NT2/D1 (cell line): ENCODE measurements at places on chromosomes 2 and 18.

- no peak for DNase-seq
Observed at GRCh38 chr2:240936106-240936505, 30.0 kb downstream of the CROCC2 start.

- no peak for DNase-seq
Observed at GRCh38 chr2:3486047-3487027, 33.0 kb downstream of the ADI1 start.

DNA sequence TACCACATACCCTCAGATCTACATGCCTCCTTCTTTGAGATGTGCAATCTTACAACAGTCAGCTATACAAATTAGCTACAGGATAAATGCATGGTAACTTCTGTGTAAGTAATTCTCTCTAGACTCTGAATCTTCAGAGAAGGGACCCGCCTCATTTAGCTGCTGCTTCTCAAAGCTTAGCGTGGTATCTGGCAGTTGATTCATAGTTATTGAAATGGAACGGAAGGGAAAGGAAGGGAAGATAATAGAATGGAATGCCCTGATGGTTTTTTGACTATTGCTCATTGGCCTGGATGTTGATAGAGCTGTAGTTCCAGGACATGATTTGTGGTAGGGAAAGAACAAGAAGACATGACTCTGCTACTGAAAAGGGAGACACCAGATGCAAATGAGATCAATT lies 498.1 kb upstream of the CRIM1 start:
- no peak for DNase-seq

- DNase-seq = no peak
Observed at GRCh38 chr2:240089306-240089705, 36.0 kb upstream of the OR6B3 start.

- DNase-seq = no peak
Observed at GRCh38 chr2:111121028-111121827, 514 bp downstream of the BCL2L11 start.

DNA sequence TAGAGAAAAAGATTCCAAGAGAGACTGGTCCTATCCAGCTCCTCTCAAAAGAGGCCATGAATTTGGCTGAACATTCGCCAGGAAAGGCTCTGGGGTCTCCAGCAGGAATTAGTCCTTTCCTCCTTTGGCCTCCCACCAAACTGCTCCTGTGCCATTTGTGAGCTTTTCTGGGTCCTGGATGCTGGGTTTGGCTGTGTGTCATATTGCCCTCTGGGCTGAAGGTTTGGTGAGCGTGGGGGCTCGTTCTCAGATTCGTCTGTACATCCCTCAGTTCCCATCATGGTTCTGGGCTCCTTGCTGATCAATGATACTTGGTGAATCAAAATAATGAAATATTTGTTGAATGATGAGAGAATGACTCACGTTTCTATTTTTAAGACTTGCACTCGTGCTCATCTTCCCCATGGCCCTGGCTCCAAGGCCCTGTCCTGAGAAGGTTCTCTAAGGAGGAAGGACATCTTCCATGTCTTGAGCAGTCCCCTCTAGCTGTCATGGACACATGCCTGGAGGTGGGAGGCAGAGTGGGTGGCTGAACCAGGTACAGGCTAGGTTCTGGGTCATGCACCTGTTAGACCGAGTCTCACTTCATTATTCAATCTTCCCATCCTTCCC lies 47.8 kb upstream of the RHOB start:
- DNase-seq = no peak

- DNase-seq = no peak
Observed at GRCh38 chr2:181774685-181775084, 94.4 kb upstream of the NEUROD1 start.

- no peak for DNase-seq
Observed at GRCh38 chr2:45813003-45813941, 161.8 kb downstream of the PRKCE start.

DNA sequence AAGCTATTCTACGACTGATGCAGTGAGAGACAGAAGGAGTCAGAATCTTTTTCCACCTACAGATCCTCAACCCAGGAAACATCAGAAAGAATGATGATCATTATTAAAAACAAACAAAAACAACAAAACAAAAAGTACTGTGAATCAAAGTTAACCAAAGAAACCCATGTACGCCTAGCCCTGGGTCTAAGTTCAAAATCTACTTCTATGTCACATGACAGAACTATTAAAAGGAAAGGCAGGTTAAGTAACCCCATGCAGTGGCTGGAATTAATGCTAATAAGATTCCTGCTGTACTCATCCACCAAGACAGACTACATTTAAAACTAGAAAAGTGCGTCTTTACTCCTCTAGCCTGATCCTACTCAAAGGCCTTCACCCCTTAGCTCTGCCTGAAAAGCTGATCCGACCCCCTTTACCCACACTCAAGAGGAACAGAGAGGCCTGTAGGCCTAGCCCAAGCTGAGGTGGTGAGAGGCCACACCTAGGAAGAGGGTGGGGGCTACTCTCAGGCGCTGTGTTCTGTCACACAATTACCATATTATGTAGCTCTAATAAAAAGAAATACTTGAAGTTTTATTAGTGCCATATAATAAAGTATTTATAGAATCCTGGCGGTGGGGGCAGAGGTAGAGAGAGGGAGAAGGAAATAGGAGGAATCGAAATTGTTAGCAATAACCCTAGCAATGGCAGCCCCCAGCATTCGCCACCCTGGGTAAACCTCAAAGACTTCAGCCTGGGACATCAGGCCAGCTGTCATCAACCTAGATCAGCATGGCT lies 37.1 kb downstream of the NHEJ1 start:
- no peak for DNase-seq

DNA sequence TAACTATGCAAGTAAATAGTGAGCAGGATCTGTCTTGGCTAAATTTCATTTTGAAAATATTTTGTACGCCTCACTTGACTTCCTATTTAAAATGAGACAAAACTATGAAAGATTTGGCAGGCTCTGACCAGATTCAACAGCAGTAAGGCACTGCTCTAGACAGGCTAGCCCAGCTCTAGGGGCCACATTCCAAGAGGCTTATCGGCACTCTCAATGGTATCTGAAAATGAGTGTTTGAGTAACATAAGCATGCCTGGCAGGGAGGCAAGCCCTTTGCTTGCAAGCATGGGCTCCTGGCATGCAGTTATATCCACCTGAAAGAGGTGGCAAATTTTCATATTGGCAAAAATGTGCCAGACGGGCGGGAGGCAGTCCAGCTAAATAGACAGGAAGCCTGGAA lies 10.5 kb downstream of the CAPN13 start:
- no peak for DNase-seq

- DNase-seq = no peak
Observed at GRCh38 chr18:9685615-9685890, 22.5 kb upstream of the RAB31 start.

DNA sequence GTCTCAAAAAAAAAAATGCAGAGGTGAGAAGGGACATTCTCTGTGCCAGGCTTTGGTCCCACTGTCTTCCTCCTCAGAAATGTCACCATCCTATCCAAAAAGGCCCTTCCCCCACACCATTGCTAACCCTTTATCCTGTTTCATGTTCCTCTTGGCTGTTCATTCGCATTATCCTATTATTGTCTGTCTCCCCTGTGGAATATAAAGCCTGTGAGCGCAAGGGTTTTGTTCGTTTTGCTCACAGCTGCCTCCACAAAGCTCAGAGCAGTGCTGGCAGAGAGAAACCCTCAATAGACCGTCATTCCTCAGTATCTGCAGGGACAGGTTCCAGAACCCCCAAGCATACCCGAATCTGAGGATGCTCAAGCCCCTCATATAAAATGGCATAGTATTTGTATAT lies 91.8 kb downstream of the LOXHD1 start:
- no peak for DNase-seq

- no peak for DNase-seq
Observed at GRCh38 chr2:67232936-67233335, 164.2 kb upstream of the ETAA1 start.

- DNase-seq = no peak
Observed at GRCh38 chr2:30362468-30363081, 84.5 kb upstream of the LCLAT1 start.

DNA sequence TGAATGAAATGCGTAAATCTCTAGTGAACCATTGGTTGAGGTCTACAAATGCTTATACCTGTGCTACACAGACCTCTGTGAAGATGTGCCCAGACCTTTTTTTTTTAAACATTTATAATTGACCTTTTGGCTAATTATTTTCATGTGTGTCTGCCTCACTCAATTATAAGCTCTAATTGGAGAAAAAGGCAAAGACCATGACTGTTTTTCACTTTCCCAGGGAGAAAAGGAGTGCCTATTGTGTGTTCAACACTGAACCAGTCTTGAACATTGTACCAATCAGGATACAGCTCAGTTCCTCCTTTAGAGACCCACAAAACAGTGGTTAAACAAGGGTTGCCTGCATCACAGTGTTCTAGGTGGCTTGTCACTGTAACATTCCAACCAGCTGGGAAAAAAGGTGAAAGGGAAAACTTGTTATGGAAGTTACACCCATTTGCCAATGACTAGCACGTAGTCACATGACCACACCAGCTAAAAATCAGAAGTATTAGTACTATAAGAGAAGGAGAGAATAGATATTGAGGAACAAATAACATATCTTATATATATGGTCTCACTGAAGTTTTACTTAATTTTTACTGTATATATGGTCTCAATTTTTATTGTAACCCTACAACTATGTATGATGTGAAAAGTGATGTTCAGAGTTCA lies 13.4 kb downstream of the TANK start:
- DNase-seq = no peak

DNA sequence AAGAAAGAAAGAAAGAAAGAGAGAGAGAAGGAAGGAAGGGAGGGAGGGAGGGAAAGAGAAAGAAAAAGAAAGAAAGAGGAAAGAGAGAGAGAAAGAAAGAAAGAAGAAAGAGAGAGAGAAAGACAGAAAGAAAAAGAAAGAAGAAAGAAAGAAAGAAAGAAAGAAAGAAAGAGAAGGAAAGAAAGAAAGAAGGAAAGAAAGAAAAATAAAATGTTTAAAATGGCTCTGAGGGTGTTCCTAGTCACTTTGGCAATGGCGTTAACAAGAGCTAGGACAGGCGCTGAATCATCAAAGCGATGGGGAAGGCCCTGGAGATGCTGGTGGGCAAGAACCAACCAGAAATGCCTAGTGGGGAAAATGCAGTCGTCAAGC lies 77.8 kb upstream of the GPC1 start:
- DNase-seq = no peak

GRCh38 chr2:218895759-218896500 lies 15.3 kb downstream of the WNT10A start:
- DNase-seq = no peak

DNA sequence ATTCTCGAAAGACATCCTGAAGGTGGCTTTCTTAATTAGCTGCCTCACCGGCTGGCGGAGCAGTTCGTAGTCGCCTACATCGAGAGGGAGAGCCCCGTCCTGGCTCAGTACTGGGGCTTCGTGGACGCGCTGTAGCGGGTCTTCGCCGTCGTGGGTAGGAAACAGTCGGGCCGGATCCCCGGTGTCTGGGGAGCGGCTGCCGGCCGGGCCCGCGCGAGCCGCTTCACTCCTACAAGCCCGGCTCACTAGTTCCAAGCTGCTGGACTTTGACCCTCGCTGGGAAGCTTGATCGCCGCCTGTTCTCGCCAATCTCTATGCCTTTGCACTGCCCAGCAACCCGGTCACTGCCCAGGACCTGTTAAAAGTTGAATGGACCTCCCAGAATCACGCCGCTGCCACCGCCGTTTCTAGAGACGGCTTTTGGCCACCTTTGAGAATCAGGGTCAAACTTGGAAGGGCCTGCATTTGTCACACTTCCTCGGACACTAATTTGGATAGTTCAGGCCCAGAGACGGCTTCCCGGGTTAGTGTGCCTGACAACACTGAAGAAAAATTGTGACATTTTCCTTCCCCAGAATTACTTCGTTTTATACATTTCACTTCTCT lies 41.4 kb upstream of the AKAIN1 start:
- DNase-seq = no peak

DNA sequence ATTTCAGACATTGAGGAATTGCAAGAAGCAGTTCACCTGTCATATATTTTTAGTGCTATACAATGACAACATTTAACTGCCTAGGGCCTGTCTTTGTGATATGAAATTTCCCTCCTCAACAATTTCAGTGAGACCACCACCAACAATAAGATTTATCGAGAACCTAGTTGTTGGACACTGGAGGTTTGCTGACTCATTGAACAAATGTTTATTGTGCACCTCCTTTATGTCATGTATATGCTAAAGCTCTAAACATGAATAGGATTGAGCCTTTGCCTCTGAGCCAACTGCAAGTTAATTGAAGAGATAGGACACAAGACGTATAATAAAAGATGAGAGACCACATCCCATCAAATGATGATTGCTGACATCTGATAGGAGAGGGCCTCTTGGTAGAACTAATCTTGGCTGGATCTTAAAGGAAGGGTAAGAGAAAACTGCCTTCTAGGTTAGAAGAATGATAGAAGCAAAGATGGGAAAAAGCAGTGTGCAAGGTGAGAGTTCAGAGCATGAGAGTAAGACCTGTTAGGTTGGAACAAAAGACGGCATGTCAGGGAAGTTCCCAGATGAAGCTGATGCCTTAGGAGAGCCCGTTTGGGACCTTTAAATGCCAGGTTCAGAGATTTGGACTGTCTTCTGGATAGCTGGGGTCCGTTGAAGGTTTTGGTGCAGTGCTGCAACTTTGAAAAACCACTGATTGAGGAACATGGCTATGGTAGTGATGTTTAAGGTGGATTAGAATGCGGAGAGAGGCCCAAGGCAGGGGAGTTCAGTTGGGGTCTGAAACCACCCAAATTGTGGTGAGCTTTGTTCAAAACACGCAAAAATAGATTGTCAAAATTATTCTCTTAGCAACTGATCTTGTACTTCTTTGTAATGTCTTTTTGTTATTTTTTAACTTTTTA lies 133.0 kb upstream of the EML6 start:
- no peak for DNase-seq

- DNase-seq = no peak
Observed at GRCh38 chr2:66604326-66604725, 169.4 kb downstream of the MEIS1 start.

- DNase-seq = no peak
Observed at GRCh38 chr18:37533647-37534584, 31.7 kb downstream of the CELF4 start.

DNA sequence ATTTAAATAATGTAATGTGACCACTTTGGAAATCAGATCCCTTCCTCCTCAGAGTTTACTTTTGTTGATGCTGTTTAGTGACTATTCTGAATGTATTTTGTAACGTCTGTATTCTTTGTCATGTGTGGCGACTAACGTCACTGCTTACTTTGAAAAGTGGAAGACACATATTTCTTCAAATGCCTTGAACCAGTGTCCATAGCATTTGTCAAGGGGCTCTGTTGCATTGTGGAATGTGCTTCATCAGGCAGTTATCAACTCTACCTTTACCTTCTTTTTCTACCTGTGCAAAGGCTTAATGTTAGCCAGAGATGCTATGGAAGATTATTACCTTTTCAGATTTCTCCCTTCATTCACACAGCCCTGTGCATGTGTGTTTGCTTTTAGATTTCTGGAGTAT lies 162.4 kb downstream of the ZNF407 start:
- no peak for DNase-seq

DNA sequence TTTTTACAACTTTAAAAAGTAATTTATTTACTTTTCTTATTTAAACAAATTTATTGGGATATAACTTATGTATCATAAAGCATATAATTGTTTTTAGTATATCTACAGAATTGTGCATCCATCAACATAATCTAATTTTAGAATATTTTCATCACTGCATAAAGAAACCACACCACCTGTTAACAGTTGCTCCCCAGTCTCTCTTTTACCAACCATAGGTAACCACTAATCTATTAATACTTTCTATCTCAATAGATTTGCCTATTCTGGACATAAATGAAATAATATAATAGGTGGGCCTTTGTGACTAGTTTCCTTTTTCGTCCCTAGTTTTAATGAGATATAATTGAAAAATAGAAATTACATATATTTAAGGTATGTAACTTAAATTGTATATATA lies 90.6 kb downstream of the ADAM23 start:
- no peak for DNase-seq

GRCh38 chr2:108927936-108928659 lies 60.9 kb downstream of the EDAR start:
- DNase-seq = peak; percentile 49
